ENCODE measurements at places on chromosomes 2 and 18. TPM values are rescaled to one million over a fixed set of nuclear protein-coding genes. Genes with fewer than 3 reads are reported as not detected.

GRCh38 chr18:13657974-13658373 is 68.4 kb downstream of the FAM210A start:
- no peak for DNase-seq

The ABCG8 gene
- not detected for polyA plus RNA-seq

GRCh38 chr18:55219823-55220222 is 260.6 kb upstream of the CCDC68 start:
- no peak for DNase-seq

The CHRND gene
- not detected for polyA plus RNA-seq

- DNase-seq: no peak
These were observed 294.8 kb downstream of the ZEB2 start for GRCh38 chr2:144225076-144225475.

The UGT1A9 gene
- not detected for polyA plus RNA-seq

GRCh38 chr2:141311430-141311829 is 819.4 kb downstream of the LRP1B start:
- DNase-seq: no peak

The CAVIN2 gene
- 35.2 TPM for polyA plus RNA-seq

The EVA1A gene
- 0.19 TPM for polyA plus RNA-seq

GRCh38 chr2:64207573-64207972 is 63.4 kb upstream of the PELI1 start:
- no peak for DNase-seq

The TEX44 gene
- not detected for polyA plus RNA-seq

The GAL3ST2 gene
- polyA plus RNA-seq: not detected

The LTBP1 gene
- 50.1 TPM for polyA plus RNA-seq

- DNase-seq: no peak
These were observed 351.7 kb upstream of the DCC start for GRCh38 chr18:51988277-51988676.

DNA sequence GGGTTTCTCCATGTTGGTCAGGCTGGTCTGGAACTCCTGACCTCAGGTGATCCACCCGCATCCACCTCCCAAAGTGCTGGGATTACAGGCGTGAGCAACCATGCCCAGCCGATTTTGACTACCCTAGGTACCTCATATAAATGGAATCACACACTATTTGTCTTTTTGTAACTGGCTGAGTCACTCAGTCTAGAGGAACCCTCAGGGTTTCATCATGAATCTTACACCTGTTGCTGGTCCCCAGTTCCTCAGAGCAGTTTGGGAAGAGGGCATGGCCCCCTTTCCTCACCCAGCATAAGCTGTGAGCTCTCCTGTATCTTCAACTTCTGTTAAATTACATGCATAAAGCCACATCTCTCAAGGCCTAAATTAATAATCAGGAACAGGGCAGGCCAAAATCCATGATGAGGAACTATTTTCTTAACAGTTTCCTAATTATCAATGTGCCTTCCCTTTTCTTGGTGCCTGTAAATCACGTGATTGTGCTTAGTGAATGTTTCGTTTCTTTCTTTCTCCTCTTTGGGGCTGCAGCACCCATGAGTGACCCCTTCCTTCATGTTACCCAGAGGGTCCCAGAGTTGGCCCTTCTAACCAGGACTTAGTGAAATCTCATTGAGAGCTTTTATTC is 20.9 kb downstream of the DYSF start:
- no peak for DNase-seq

The RAX gene
- polyA plus RNA-seq: not detected

The RND3 gene
- 17.1 TPM for polyA plus RNA-seq

DNA sequence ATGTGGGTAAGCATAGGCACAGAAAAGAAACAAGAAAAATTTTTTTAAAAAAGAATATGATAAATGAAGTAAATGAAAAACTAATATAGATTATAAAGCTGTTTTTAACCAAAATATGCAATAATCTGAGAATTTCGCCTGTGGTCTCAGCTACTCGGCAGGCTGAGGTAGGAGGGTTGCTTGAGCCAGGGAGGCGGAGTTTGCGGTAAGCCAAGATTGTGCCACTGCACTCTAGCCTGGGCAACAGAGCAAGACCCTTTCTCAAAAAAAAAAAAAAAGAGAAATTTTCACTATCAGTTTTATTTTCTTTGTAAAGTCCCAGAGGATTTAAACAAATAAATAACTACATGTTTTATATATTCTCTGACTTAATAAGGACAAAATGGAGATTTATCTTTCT is 47.3 kb downstream of the DHX57 start:
- DNase-seq: no peak

- DNase-seq: no peak
These were observed 21.6 kb upstream of the RPRD1A start for GRCh38 chr18:36089001-36089400.

- DNase-seq: no peak
These were observed 41.9 kb upstream of the SCN9A start for GRCh38 chr2:166417669-166418068.

DNA sequence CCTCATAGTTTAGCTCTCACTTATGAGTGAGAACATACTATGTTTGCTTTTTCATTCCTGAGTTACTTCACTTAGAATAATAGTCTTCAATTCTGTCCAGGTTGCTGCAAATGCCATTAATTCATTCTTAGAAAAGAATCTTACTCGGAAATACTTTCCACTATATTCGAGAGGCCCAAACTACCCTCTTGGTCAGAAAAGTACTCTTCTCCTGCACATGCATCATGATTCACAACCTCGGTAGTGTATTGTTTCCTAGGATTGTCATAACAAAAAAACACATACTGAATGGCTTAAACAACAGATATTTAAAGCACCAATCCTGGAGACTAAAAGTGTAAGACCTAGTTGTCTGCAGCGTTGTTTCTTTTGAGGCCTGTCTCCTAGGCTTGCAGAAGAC is 364.0 kb upstream of the SLC14A2 start:
- no peak for DNase-seq

DNA sequence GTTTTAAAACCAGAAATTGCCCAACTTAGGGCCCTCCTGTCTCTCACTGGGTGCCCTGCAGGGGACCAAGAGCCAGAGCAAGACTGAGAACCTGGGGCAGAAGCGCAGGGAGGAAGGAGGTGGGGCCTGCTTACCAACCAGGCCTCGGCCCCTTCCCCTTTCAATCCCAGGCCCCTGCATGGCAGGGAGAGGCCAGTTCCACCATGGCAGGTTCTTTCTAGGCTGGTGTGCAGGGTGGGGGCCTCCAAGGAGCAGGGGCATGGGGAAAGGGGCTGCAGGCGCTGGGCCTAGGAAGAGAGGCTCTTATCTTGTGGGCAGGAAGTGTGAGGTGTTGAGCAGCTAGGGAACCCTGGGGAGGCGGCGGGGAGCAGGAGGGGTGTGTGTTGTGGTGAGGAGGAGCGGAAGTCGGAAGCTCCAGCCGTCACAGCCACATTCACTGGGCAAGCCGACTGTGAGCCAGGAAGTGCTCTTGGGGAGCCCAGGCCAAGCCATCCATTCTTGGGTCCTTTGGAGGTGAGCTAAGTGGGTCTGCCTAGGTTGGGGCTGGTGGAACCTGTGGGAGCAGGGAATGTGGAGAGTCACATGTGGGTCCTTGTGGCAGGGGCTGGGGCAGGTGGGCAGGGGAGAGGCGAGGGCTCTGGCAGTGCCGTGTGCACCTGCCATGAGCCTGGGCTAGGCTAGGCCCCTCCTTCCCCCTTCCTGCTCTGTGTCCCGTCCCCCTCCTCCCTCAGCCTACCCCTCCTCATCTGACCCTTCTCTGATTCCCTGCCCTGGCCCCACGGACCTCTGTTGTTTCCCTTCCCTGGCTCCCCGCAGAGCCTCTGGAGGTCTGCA is at the start of gene PSD4:
Gene PSD4 (plus strand): TSS at position 430 of the 834 bp plus-strand sequence. CDS start 8,486 bp downstream, outside the sequence.
- DNase-seq: peak; percentile 68

The MTHFD2 gene
- polyA plus RNA-seq: 27.6 TPM

DNA sequence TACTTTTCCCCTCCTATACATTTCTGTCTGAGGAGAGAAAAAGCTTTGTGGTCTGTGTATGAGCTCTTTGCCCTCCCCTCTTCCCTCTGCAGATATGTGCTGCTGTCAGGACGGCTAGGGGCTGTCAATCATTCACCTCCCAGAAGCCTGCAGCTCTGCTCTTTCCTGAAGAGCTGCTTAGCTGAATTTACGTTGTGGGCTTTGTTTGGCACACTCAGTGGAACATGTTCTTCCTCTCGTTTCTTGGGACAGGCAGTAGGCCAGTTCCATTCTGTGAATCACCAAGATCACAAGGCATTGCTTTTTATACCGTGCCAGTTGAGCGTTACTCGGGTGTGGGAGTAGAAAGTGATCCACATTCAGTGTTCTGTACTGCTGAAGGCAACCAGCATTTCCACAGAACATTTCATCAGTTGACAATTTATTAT is 136.7 kb downstream of the LAMA3 start:
- DNase-seq: no peak

GRCh38 chr2:199705538-199705937 is 145.5 kb downstream of the FTCDNL1 start:
- no peak for DNase-seq

The ASB18 gene
- polyA plus RNA-seq: 6.7 TPM

DNA sequence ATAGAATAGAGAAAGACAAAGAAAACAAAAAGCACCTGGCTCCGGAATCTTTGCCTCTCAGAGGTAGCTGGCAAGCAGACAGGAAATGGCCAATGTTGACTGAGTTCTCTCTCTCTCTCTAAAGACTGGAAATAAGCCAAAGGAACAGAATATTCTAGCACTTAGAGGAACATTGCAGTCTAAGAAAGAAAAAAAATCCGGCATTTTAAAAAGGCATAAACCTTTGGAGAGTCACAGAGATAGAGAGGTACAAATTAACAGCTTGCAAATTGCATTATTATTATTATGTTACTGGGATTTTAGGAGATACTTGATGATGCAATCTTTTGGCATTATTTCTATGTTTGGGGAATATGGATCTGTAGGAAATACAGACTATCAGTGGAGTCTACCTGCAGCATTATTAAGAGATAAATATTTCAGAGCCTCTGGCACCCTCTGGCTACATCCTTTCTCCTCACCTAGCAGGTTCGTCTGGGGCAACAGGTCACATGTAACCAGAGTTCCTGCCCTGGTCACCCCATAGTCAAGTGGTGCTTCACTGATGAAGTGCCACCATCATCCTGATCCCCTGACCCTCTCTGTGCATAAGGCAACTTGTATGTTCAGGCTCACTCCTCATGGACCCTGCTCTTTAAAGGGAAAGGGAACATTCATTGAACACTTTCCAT is 318.9 kb upstream of the ACVR2A start:
- DNase-seq: no peak

DNA sequence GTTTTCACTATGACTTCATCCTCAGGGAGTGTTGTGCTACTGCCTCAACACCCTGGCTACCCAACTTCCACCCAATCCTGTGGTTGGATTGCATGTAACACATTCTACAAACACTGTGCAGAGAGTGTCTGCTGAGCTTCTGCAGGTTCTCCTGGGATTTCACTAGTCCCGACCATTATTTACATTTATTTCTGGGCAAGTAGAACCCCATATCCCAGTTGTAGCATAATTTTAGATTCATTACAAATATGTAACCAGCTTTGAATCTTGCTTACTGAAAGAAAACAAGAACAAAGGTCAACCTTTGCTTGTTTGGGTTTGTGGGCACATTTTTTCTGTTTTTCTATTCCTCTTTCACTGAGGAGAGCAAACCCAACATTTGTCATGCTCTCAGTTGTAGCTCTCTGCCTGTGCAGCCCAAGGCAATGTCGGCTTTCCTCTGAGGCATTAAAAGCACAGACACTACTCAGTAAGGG is 2036.1 kb upstream of the LRRTM1 start:
- no peak for DNase-seq

GRCh38 chr2:126754240-126755004 is 98.5 kb downstream of the GYPC start:
- no peak for DNase-seq

The CTLA4 gene
- polyA plus RNA-seq: 0.29 TPM

Measured in heart left ventricle (tissue), 16 donors.